Skeletal muscle cell (primary cell): ENCODE measurements at places on chromosomes 5 and 9.

GRCh38 chr5:156815988-156816599 is 34.0 kb upstream of the PPP1R2B start:
- no peak for DNase-seq

- DNase-seq = no peak
Observed at GRCh38 chr5:107499237-107499636, 171.5 kb downstream of the EFNA5 start.

DNA sequence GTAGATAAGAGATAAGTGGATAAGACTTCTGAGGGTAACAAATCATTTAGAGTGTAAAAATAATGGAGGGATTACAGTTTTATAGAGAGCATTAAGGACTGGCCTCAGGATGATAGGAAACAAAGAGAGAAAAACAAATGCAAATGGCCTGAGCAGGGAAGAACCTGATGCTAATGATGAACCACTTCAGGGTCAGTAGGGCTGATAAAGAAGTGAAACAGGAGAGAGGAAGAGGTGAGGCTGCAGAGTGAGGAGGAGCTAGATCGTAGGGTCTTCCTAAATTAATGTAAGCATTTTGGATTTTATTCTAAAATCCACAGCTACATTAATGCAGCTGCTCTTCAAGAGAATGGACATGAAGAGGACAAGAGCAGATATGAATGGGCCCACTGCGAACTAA is 698.0 kb upstream of the MEF2C start:
- no peak for DNase-seq

- DNase-seq = no peak
Observed at GRCh38 chr5:102720969-102721368, 34.1 kb upstream of the PAM start.

DNA sequence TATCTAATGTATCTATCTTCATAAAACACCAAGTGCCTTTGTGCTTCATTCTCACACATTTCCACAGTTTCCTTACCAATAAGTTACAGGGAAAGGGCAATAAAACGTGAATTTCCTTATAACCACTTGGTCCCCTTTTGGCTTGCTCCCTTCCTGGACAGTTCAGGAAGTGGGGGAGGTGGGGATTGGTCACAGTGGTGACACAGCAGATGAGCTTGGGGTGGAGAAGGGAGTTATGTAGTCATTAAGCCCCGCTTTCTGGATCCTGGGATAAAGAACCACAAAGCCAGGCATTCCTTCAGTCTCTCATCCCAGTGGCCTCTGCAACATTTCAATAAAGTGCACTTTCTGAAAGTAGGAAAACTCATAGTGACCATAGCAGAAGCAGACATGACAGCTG is 47.1 kb upstream of the FYB1 start:
- no peak for DNase-seq

GRCh38 chr9:2603621-2604020 is 18.0 kb upstream of the VLDLR start:
- DNase-seq = no peak
